ENCODE measurements at places on chromosomes 6 and 20. TPM values are rescaled to one million over a fixed set of nuclear protein-coding genes. Genes with fewer than 3 reads are reported as not detected.

DNA sequence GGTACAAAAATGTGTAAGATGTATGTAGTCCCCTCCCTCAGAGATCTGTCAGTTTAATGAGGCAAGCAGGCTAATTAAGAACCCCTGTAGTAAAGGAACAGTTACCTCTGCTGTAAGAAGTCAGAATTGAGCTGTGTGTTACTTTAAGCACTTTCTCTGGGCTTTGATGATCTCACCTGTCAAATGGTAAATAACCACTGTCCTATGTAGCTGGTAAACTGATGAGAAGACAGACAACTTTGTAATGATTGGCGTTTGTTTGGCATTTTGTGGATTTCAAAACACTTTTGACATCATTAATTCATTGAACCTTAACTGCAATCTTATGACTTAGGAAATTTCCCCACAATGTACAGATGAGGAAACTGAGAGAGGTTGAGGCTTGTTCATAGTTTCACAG is 55.7 kb downstream of the RALY start:
- H3K27ac ChIP-seq = no peak overlapping the region
- no peaks in the 10 kb centered on the region for H3K4me1 ChIP-seq
- no peak overlapping the region for H3K4me3 ChIP-seq
- H3K36me3 ChIP-seq = no peaks in the 10 kb centered on the region

Gene SNAP91
- polyA plus RNA-seq = 1.9 TPM

- peaks cover 20% of the 10 kb centered on the region for H3K4me1 ChIP-seq
- H3K36me3 ChIP-seq = no peaks in the 10 kb centered on the region
- DNase-seq = no peak
- H3K27ac ChIP-seq = peak overlapping the region; percentile 72
- H3K27me3 ChIP-seq = no peaks in the 10 kb centered on the region
- H3K4me3 ChIP-seq = no peak overlapping the region
These were observed 24.9 kb upstream of the IER3 start for GRCh38 chr6:30769088-30769852.

DNA sequence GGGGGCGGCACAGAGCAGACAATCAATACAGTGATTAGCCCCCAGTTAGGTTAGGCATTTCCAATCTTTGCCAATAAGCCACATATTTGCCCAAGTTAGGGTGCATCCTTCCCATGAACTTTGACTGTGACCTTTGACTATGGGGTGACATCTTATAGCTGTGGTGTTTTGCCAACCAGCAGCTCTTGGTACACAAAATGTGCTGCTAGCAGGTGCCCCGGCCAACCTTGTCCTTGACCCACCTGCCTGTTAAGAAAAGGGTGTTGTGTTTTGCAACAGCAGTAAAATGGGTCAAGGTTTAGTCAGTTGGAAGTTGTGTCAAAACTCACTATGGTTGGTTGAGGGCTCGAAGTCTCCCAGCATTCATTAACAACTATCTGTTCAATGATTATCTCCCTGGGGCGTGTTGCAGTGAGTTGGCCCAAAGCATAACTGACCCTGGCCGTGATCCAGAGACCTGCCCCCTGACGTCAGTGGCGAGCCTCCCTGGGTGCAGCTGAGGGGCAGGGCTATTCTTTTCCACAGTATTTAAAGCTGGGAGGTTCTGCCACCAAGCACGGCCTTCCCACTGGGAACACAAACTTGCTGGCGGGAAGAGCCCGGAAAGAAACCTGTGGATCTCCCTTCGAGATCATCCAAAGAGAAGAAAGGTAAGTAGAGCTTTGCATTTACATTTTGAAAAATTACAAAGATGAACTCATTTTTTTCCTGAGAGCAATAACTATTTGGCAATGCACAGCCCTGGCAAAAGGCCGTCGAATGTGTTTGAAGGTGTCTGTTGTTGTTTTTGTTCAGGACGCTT is at the start of gene PCK1:
Gene PCK1 (plus strand): TSS at position 557 of the 802 bp plus-strand sequence. CDS start 302 bp downstream, outside the sequence.
- H3K27ac ChIP-seq = no peak within 1 kb of the TSS
- no peak within 1 kb of the TSS for H3K4me3 ChIP-seq
- H3K27me3 ChIP-seq = no peaks in the 10 kb centered on the region
- H3K4me1 ChIP-seq = peaks cover 9% of the 10 kb centered on the region

Gene HBS1L
- polyA plus RNA-seq = 10.3 TPM

All from pancreas (tissue), 10 donors.